Smooth muscle cell of the coronary artery (primary cell): ENCODE measurements at places on chromosomes 2 and 18. TPM values are rescaled to one million over a fixed set of nuclear protein-coding genes. Genes with fewer than 3 reads are reported as not detected.

Gene COA5
- total RNA-seq, result 27.7 and 34.2 TPM in 2 replicates

Gene CYTIP
- total RNA-seq, result 0.08 and 0.23 TPM in 2 replicates

Gene ELOA2
- total RNA-seq, result not detected in 2 replicates

Gene SNRNP27
- 15.1 and 35.6 TPM in 2 replicates for total RNA-seq

Gene COLEC11
- total RNA-seq, result 0.53 and 1.1 TPM in 2 replicates

Gene ICOS
- not detected in 2 replicates for total RNA-seq

Gene IL1F10
- total RNA-seq, result not detected in 2 replicates

Gene PTPRN
- total RNA-seq, result under 0.01 and 9.0 TPM in 2 replicates

Gene GALNT13
- total RNA-seq, result 0.45 TPM in 1 of 2 replicates, not detected in the other

Gene REEP1
- total RNA-seq, result under 0.01 TPM in 1 of 2 replicates, not detected in the other

Gene GNAL
- 0.12 and 0.15 TPM in 2 replicates for total RNA-seq
